Stimulated activated CD8-positive, alpha-beta memory T cell treated with anti-CD3 and anti-CD28 coated beads, Interleukin-7, amount 100 ng/mL, for 48 hours (primary cell): ENCODE measurements at places on chromosomes 6 and 20.

- no peak for DNase-seq
These were observed 20.5 kb upstream of the LTV1 start for GRCh38 chr6:143822584-143823024.

DNA sequence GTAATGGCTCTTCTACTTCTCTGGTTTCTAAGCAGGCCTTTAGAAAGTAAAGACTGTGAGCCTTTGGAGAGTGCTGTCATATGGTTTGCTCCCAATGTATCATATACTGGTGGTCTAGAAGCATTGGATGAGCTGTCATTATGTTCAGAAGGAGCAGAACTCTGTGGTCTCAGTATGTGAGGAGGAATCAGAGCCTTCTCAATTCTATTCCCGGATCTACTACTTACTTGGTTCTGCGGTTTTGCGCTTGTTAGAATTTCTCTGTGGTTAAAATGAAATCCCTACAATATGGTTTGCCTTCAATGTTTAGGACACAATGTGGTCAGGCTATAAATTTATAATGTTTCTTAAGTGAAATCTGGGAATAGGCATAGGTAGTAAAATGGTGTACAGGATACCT lies 64.6 kb downstream of the RWDD2A start:
- no peak for DNase-seq

GRCh38 chr6:123017104-123017682 lies 21.2 kb downstream of the CLVS2 start:
- no peak for DNase-seq

DNA sequence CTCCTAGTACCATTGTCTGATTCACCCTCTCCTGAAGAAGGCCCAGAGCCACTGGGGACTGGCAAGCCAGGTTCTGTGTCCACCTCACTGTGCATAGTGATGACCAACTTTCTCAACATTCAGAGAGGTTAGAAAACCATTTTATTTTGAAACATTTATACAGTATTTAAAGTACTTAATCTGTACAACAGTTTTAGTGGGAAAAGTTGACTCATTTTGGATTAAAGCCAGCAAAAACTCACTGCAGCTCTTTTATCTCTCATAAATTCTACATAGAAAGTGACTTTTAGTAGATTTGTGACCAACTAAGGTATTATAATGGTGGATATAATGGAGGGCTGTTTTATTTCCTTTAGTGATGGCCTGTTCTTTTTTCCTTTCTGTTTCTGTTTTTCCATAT lies 9.7 kb downstream of the TULP4 start:
- no peak for DNase-seq

DNA sequence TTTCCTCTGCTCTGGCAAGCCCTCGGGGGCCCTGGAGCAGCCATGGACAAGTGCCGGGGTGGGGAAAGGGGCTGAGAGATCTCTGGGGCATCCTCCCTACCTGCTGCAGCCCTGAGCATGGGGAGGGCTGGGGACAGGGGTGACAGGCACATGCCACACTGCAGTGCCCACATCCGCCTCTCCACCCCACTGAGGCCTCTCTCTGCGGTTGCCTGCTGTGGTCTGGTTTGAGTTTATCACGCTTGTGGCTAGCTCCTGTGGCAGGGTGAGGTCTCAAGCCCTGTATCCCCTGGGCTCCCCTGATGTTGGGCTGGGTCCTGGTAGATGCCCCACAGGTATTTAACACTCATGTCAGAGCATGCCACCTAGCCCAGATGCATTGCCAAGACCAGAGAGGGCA lies 52.9 kb upstream of the MLN start:
- peak; percentile 72 for DNase-seq

GRCh38 chr6:88662163-88662580 lies 301.2 kb downstream of the RNGTT start:
- DNase-seq: no peak

- DNase-seq: no peak
These were observed 65.2 kb downstream of the STX11 start for GRCh38 chr6:144215402-144215931.

GRCh38 chr20:39785252-39785917 lies 823.2 kb downstream of the DHX35 start:
- DNase-seq: no peak

- DNase-seq: no peak
These were observed 10.3 kb downstream of the RIN2 start for GRCh38 chr20:19768325-19768842.

GRCh38 chr20:17680836-17681725 lies 961 bp downstream of the RRBP1 start:
- peak; percentile 54 for DNase-seq

GRCh38 chr6:151826517-151827142 lies 19.1 kb downstream of the ESR1 start:
- DNase-seq: no peak

- no peak for DNase-seq
These were observed 96.2 kb downstream of the PLCB1 start for GRCh38 chr20:8228315-8228714.

DNA sequence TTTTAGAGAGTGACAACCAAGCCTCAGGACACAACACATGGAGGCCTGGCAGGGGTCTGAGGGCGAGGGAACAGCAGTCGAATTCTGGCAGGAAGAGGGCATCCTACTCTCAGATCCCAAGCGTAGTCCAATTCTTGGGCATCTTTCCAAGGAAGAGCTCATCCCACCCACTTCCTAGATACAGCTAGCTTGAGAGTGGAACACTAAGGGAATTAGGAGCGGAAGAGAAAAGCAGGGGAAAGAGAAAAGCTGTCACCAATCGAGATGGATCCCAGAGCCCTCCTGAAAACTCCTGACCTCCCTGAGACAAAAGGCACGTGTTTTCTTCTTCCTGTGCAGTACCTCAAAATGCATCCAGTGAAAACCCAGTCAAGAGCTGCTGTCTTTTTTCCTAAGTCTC lies 67.1 kb downstream of the GFOD1 start:
- DNase-seq: no peak

- no peak for DNase-seq
These were observed 39.1 kb upstream of the ME1 start for GRCh38 chr6:83470001-83470400.

- DNase-seq: no peak
These were observed 258.8 kb downstream of the SMOC2 start for GRCh38 chr6:168699631-168700295.

GRCh38 chr6:108497883-108498282 lies 62.8 kb upstream of the FOXO3 start:
- DNase-seq: no peak

DNA sequence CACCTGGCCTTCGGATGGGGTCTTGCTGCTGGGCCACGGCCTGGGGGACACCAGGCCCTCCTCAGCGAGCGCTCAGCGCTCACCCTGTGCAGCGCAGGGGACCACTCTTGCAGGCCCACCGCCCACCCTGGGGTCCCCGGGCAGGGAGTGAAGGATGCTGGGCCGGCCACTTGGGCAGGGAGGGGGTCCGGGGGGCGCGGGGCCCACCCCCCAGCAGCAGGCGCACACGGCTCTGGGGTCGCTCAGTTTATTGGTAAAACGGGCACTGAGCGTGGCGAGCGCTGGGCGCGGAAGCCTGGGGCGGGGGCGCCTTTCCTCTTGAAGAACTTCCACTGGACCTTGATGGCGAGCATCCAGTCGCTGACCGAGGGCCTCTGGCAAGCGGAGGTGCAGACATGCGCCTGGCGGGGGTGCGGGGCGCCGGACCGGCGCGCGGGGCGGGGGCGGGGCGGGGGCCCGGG lies 11.1 kb downstream of the EEF1A2 start:
- no peak for DNase-seq

DNA sequence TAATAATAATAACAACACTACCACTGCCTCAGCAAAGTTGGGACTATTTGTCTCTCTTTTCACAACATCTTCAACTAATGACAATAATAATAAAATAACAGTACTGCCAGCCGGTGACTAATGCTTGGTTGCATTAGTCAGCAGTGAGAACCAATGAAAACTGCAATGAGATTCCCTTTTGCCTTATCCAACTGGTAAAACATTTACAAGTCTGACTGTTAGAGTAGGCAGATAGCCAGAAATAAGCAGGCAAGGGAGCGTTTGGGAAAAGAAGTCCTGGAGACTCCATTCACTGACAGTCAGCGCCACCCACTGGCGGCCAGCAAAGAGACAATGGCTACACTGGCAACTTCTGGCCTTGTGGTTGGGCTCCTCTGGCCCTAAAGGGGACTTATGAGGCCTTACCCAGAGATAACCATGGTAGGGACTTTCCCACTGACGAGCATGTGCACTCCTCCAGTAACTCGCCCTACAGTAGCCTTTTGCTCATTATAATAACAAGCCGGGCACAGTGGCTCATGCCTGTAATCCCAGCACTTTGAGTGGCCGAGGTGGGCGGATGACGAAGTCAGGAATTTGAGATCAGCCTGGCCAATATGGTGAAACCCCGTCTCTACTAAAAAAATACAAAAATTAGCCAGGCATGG lies 3.4 kb upstream of the NSFL1C start:
- DNase-seq: no peak

DNA sequence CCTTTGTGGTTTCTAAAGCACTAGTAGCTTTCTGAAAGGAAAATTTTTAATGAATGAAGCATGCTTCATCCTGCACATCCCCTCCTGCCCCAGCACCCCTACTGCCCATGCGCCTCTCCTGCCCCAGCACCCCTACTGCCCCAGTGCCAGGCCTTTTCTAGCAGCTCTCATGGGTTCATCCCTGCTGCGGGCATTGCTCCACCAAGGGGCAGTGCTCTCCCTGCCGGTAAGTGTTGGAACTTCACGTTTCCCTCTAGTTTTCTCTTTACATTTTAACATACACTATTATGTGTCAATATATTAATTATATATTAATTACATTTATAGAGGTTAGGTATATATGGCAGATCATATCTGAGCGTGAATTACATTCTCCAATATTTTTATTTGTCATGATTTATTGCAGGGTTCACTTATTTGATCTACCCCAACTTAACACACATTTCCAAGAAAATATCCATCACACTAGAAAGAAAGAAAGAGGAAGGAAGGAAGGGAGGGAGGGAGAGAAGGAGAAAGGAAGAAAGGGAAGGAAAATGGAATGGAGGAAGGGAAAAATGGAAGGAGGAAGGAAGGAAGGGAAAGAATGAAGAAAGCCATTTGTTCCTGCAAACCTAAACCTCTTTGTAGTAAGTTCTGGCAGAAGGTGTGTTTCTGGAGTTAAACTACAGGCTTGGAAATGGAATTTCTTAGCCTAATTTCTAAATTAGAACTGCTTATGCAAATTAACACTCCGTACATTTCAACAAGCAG lies 46.8 kb downstream of the CEP43 start:
- no peak for DNase-seq

DNA sequence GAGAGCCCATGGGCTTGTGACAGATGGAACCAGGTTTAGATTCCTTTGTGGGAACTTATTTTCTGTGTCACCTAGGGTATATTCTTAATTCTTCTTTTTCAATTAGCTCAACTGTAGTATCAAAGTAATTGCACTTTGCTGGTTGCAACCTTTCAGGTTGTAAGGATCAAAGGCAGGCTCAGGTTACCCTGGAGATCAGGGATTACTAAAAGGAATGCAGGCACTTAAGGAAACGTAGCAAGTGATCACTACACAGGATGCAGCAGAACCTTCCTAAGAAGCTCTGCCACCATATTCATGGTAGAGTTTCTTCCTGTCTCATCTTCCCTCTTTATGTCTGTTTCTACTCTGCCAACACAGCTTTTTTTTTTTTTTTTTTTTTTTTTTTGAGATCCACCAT lies 133.2 kb upstream of the JAG1 start:
- DNase-seq: no peak

GRCh38 chr6:105810105-105810921 lies 275.8 kb upstream of the PRDM1 start:
- DNase-seq: peak; percentile 64

DNA sequence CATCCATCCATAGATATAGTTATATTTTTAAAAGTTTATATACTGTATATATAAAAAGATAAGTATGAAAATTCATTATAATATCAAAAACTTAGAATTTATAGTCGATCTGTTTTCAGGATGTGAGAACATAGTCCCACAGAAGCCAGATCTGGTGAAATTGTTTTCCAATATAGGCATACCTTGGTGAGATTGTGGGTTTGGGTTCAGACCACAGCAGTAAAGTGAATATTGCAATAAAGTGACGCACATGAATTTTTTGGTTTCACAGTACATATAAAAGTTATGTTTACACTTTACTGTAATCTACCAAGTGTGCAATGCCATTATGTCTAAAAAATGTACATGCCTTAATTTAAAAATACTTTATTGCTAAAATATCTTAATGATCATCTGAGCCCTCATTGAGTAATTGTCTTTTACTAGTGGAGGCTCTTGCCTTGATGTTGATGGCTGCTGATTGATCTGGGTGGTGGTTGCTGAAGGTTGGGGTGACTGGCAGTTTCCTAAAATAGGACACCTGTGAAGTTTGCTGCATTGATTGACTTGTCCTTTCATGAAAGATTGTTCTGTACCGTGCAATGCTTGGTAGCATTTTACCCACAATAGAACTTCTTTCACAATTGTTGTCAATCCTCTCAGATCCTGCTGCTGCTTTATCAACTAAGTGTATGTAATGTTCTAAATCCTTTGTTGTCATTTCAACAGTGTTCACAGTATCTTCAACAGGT lies 29.8 kb downstream of the AIG1 start:
- DNase-seq: peak; percentile 4

DNA sequence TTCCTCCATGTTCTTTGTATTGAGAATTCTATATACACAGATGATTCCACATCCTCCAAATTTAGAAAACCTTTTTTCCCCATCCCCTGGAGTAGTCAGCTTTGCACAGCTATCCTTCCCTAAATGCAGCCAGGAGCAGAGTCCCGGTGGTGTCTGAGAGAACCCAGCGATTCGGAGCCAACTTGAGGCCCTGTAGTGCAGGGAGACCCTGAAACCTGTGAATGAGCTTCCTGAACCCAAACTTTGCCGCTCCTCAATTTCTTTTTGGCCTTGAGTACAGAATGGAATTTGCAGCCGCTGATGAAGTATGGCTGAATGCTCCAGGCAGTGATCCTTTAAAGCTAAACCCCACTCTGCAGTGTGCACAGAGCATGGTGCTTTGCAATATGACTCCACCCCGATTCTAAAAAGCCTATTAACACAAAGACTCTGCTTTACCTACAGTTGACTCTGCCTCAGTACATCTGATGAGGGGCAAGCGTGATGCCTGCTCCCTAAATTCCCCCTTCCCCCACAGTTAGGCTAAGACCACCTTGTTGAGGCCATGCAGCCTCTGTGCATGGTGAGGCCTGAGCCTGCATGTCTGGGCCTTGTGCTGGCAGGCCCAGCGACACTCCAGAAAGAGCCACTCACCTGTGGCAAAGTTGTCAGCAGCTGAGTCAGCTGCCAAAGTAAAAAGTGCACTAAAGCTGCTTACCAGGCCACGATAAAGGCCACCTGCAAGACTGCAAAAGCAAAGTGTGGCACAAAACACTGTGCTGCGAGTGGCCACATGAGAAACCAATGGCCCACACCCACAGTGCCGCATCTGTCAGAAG lies 82.1 kb downstream of the PLEKHG1 start:
- no peak for DNase-seq

DNA sequence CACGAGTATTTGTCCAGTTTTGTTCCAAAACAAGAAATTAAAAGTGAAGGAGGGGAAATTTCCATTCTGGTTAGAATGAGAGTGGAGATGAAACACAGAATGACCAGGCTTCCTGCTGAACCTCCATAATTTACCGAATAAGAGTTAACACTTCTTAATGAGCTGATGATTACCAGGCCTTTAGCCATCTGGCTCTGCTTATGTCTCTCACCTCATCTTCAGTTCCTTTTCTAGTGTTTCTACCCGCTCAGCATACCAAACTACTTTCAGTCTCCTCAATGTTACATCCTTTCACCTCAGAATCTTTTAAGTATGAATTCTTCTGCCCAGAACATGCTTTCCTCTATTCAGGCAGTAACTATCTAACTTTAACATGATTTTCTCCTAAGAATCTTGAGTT lies 209.0 kb upstream of the RSPO3 start:
- no peak for DNase-seq
